ENCODE measurements at places on chromosomes 7 and 10. TPM values are rescaled to one million over a fixed set of nuclear protein-coding genes. Genes with fewer than 3 reads are reported as not detected.

DNA sequence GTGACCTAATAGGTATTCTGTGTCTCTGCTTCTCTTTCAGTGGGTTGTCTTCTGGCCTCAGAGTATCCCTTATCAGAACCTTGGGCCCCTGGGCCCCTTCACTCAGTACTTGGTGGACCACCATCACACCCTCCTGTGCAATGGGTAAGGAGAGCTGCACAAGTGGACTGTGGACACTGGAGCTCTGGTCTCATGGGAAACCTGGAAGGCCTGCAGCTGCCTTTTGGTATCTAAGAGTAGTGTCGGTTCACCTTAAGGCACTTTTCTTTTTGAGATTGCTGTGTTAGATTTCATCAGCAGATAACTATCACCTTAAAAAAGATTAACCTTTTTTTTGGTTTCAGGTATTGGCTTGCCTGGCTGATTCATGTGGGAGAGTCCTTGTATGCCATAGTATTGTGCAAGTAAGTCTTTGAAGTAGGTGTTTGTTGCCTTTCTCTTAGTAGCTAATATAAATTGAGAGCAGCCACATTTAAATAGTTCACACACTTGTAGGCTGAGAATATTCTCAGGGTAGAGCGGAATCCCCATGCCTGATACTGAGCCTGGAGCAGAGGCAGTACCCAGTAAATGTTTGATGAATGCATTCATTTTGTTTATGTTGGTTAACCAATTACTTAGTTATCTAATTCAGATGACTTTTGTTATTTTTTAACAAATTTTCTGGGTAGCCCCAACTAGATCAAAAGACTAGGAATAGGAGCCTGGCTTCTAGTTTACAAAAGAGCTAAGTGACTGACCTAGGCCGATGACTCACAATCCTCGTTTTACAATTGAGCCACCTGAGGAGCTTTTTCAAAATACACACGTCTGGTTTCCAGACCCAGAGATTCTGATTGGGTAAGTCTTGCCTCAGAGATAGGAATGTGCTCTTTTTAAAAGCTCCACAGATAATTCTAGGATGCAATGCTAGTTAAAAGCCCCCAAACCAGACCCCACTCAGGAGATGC is 3.6 kb downstream of the TMEM254 start:
- H3K4me3 ChIP-seq, result peak overlapping the region; percentile 5
- peak overlapping the region; percentile 92 for H3K27ac ChIP-seq
- no peak for DNase-seq
- H3K27me3 ChIP-seq, result no peaks in the 10 kb centered on the region
- no peaks in the 10 kb centered on the region for H3K36me3 ChIP-seq

DNA sequence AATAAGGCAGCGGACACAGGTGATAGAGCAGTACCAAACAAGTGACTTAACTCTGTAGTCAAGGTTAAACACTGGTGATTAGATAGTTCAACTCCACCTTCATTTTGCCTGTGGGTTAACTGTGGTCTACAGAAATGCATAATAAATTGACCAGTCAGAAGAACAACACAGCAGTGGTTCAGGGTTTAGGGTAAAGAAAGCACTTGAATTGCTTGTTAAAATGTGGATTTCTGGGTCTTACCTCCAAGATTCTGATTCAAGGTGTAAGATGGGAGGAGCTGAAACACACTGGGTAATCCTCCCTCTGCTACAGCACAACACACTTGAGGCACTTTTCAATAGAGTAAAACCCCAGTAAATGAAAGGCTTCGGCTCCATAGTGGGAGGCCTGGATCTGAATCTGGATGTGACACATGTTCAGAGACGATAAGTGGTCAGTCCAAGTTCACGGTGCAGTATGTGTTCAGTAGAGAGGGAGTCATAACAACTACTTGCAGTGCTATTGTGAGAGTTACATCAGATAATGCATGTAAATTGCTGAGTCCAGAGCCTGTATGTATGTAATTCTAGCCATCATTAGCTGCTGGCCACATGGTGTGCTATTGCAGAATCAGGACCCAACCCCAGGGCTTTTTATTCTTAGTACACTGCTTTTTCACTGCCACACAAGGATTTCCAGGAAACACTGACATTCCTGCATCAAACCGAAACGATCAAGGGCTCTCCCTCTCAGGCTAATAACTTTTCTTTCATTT is 141.7 kb downstream of the SORCS1 start:
- H3K4me1 ChIP-seq, result no peaks in the 10 kb centered on the region
- no peak for DNase-seq
- H3K4me3 ChIP-seq, result no peak overlapping the region
- H3K27me3 ChIP-seq, result no peaks in the 10 kb centered on the region

GRCh38 chr7:44368885-44369284 is 43.5 kb upstream of the CAMK2B start:
- no peak overlapping the region for H3K27ac ChIP-seq
- H3K36me3 ChIP-seq, result no peaks in the 10 kb centered on the region
- peak; percentile 76 for DNase-seq
- H3K27me3 ChIP-seq, result no peaks in the 10 kb centered on the region
- peaks cover 32% of the 10 kb centered on the region for H3K4me1 ChIP-seq

- H3K27me3 ChIP-seq, result no peaks in the 10 kb centered on the region
- peak overlapping the region; percentile 73 for H3K4me3 ChIP-seq
- H3K27ac ChIP-seq, result peak overlapping the region; percentile 95
- DNase-seq, result no peak
- H3K4me1 ChIP-seq, result peaks cover 82% of the 10 kb centered on the region
These were observed 12.0 kb upstream of the HERC4 start for GRCh38 chr10:68086910-68087684.

GRCh38 chr10:129949891-129950291 is 14.2 kb downstream of the EBF3 start:
- no peak overlapping the region for H3K27ac ChIP-seq
- no peaks in the 10 kb centered on the region for H3K36me3 ChIP-seq
- H3K27me3 ChIP-seq, result peaks cover 40% of the 10 kb centered on the region
- H3K4me1 ChIP-seq, result no peaks in the 10 kb centered on the region

DNA sequence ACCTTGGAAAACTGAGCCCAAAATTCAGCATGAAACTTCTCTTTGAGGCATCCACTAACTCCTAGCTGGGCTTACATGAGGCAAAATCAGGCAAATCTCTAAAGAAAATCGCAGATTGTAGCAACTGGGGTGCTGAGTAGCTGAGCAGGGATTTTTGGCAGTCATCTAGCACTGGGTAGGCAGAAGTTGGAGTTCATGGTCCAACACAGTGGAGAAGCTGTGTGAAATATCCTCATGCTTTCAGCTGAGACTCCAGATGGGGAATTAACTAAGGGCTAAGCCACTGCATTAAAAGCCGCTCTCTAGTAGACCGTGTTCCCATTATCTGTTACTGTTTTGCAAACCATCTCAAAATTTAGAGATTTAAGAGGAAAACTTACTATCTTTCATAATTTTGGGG is 240.1 kb upstream of the PHYHIPL start:
- DNase-seq, result no peak
- no peaks in the 10 kb centered on the region for H3K36me3 ChIP-seq

DNA sequence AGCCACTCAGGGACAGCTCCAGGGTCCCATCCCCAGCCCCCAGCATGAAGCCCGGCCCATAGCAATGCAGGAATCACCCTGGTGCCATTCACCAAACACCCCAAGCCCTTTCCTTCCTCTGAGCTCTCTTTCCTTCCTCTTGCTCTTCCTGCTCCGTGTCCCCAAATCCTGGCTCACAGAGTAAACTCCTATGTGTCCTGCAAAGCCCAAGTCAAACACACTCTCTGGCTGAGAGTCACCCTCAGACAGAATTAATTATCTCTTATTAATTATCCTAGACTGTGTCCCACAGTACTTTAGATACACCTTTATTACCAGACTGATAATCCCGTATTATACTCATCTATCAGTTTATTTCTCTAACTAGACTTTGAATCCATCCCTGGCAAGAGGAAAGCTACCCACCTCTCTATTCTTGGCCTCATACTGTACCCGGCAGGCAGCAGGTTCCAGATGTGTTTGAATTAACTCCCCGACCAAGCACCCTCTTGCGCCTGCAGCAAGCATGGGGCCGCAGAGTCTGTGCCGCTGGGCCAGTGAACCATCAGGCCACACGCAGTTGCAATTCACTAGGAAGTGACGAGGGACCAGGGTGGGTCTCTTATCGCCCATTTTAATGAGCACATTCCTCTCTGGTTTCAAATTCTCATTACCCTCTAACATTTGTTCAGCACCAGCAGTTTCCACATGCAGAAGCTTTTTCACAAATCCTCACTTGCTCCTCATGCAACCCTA is 86.7 kb downstream of the PRKAG2 start:
- DNase-seq, result no peak
- H3K27ac ChIP-seq, result no peak overlapping the region
- no peaks in the 10 kb centered on the region for H3K4me1 ChIP-seq
- H3K36me3 ChIP-seq, result no peaks in the 10 kb centered on the region
- peaks cover 18% of the 10 kb centered on the region for H3K27me3 ChIP-seq

DNA sequence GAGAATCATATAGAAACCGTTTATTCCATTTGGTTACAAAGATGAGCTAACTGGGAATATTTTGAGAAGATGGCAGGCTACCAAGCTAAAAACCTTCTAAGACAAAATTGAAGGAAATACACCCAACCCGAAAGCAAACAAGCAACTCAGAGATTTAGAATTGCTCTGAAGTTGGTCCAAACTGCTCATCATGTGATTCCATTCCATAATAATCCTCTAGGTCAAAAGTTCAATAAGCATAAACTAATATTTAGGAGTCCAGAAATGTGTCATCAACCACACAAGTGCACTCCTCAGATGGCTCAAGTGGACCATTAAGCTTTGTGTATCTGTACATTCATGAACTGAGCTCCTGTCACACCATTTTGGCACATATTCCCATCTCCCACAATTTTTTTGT is 28.7 kb downstream of the DGKI start:
- DNase-seq, result no peak
- H3K27me3 ChIP-seq, result peaks cover 7% of the 10 kb centered on the region
- no peaks in the 10 kb centered on the region for H3K4me1 ChIP-seq
- H3K36me3 ChIP-seq, result no peaks in the 10 kb centered on the region
- no peak overlapping the region for H3K27ac ChIP-seq

DNA sequence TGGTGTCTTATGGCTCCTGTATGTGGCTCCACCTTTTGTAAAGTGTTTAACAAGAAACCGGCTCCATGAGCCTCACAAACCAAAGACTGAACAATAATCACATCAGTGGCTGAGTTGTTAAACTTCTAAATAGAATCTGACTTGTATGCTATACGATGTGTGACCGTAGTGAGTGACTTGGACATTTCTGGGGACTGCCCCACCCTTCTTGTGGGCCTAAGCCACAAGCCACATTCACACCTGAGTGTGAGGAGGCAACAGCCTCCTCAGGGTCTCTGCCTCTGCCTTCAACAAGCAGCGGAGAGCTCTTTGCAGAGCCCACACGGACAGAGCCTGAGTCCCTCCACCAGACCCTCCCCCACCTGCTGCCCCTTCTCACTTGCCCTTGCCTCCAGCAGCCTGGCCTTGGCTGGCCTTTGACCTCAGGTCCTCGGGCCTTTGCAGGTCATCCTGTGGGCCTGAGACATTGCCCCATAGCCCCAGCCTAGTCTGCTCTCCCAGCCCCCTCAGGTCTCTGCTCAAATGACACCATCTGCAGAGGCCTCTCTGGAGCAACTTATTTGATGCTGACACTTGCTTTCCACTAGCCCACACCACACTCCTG is 156.8 kb upstream of the TNS3 start:
- no peak overlapping the region for H3K4me3 ChIP-seq
- H3K4me1 ChIP-seq, result no peaks in the 10 kb centered on the region
- no peaks in the 10 kb centered on the region for H3K36me3 ChIP-seq
- H3K27me3 ChIP-seq, result no peaks in the 10 kb centered on the region
- DNase-seq, result no peak

DNA sequence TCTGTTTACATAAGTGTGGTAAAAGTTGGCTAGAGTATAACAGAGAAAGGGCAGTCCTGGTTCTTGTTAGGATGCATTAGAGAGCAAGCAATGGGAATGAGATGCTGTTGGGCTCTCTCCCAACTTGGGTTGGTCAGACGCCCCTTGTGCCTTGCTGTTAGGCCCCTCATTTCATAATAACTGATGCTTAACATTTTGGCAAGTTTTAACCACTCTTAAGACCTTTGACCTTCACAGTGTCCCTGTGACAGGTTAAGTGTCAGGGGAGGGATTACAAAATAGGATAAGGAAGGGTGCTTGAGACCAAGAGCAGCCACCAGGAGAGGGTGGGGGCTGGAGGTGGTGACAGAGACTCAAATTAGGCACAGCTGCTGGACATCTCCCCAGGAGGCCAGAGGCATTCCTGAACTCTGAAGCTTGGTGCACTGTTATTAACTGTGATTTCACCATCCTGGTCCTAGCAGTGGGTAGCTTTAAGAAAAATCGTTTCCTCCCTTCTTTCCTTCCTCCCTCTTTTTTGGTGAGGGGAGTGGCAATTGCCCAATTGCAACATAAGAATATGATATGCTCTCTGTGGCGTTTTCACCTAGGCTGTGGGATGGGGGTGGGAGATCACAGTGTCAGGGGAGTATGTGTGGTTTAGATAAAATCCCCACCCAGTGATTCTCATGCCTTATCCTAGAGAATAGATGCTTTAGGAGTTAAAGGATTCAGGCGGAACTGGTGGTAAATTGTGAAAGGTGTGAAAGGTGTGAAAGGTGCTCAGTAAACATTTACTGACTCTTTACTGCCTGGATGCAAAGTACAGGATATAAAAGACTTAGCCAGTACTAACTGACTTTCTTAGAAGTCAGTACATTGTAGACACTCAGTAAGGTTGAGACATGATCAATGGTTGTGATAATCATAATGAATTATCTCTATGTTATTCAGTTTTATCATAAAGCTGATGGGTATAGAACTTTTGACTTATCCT is 270.5 kb downstream of the BICC1 start:
- H3K27ac ChIP-seq, result no peak overlapping the region
- no peaks in the 10 kb centered on the region for H3K4me1 ChIP-seq
- no peak for DNase-seq
- H3K4me3 ChIP-seq, result no peak overlapping the region
- H3K36me3 ChIP-seq, result no peaks in the 10 kb centered on the region

DNA sequence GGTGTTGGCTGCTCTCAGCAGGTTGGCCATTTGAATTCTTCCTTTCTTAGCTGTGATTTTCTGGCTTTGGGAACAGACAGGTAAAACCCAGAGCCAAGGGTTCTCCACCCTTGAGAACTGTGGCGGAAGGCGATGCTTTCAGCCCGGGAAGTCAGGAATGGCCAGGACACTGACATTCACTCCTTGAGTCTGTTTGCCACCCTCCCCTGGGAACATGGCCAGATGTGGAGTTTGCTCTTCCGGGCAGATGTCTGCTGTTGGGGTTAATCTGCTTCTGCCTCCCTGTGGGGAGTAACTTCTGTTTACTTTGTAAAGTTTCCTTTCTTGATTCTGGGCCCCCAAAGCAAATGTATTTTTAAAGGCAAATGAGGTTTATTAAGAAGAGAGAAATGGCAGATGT is 17.7 kb downstream of the GATA3 start:
- 0 out of 2 replicates have a peak, but pooled peaks cover 3% of the 10 kb centered on the region for H3K4me1 ChIP-seq
- no peaks in the 10 kb centered on the region for H3K27me3 ChIP-seq
- H3K4me3 ChIP-seq, result no peak overlapping the region
- no peak overlapping the region for H3K27ac ChIP-seq

The FRA10AC1 gene
- 10.4 TPM for total RNA-seq

The DNAH11 gene
- not detected for total RNA-seq

The PLEKHA1 gene
- total RNA-seq, result 33.8 TPM

The ZNF488 gene
- total RNA-seq, result 18.1 TPM

The ITPRID1 gene
- not detected for total RNA-seq

The HOXA3 gene
- 50.5 TPM for total RNA-seq

The ITIH2 gene
- not detected for total RNA-seq

The PDK4 gene
- total RNA-seq, result 4.8 TPM

The ARHGAP21 gene
- 115 TPM for total RNA-seq

The FAM25A gene
- 11.4 TPM for total RNA-seq
